ENCODE measurements at places on chromosomes 12 and 14.

- no peak for DNase-seq
Observed at GRCh38 chr12:63457857-63458256, 210.4 kb downstream of the DPY19L2 start.

DNA sequence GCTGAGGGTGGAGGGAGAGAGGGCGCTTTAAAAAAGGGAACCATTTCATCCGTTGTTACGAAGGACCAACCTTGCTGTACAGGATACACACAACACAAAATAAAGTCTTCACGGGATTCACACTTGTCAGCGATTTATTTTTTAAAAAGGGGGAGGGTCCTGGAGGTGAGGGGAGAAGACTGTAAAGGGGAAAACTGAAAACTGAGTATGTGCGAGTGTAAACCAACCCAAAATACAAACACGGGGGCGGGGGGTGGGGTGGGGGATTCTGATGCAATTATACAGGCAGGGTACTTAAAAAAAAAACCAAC is 499 bp upstream of the PRKAG1 start:
- DNase-seq = no peak

- DNase-seq = no peak
Observed at GRCh38 chr14:96303981-96304380, 48.0 kb downstream of the BDKRB1 start.

GRCh38 chr12:68572661-68573060 is 38.0 kb upstream of the RAP1B start:
- DNase-seq = no peak

DNA sequence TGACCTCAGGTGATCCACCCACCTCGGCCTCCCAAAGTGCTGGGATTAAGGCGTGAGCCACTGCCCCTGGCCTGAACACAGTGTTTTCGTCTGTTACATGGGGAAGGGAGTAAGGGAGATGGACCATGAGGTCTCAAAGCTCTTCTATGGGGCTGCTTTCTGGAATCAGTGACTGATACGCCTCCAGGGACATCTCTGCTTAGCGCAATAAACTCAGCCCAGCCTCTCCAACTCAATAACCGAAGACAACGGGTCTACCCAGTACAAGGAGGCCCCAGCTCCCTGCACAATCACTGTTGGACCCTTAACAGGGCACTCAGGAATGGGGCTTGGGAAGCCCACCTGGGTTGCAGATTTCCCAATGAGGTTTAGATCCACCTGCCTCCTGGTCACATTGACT is 42.6 kb upstream of the CHGA start:
- no peak for DNase-seq

GRCh38 chr12:15772405-15773018 is 16.7 kb downstream of the EPS8 start:
- no peak for DNase-seq
